ENCODE measurements at places on chromosomes 16 and 17.

DNA sequence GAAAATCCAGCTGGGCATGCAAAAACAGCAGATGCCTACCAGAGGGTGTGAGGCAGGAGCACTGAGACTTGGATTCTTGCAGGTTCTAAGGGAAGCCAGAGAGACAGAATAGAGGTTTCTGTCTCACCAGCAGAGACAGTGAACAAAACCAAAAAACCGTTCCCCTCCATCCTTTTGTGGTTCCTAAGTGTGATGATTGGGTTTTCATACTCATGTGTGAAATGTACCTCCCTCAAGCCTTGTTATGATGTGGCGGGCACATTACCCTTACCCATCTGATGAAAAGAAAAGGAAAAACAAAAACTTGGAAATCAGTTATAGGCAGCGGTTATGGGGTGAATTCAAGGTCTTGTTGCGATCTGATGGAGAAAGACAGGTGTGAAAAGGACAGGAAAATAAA lies 172.6 kb upstream of the CDH13 start:
- DNase-seq, result no peak

GRCh38 chr17:70829876-70830275 lies 660.5 kb downstream of the KCNJ2 start:
- no peak for DNase-seq

DNA sequence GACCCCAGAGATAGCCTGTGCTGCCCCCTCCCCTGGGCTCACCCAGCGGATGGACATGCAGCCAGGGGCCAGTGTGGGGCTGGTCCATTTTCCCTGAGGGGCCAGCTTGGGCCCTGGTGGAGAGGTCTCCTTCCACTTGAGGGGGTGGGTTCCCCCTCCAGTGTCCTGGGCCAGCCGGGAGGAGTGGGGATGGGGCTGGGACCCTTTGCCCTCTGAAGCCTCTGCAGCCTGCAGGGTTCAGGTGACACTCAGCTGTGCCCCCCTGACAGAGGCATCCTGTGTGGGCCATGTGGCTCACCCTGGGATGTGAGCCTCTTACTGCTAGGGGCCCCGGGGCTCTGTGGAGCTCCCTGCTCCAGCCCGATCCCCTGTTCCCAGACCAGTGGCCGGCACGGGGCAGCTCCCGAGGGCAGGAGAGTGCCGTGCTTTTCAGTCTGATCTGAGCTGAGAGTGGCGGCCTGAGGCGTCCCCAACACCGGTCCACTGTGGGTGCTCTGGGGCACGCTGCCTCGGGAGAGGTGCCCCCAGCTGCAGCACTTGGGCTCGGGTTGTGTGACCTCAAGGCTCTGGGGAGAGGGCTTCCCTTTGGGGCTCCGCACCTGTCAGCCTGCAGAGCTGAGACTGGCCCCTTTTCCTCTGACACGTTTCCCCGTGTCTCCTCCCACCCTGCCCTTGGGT lies 439 bp upstream of the GNG13 start:
- DNase-seq, result no peak

GRCh38 chr16:69306031-69306430 lies 5.1 kb upstream of the VPS4A start:
- no peak for DNase-seq

DNA sequence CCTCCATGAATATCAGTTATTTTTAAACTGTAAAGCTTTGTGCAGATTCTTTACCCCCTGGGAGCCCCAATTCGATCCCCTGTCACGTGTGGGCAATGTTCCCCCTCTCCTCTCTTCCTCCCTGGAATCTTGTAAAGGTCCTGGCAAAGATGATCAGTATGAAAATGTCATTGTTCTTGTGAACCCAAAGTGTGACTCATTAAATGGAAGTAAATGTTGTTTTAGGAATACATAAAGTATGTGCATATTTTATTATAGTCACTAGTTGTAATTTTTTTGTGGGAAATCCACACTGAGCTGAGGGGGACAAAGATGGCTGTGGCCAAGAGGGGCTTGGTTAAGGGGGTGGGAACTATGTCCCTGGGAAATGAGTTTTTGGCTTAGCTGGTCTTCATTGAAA lies 2.3 kb downstream of the CCL11 start:
- DNase-seq, result no peak

- no peak for DNase-seq
Observed at GRCh38 chr16:67843343-67843765, 1.2 kb downstream of the THAP11 start.

DNA sequence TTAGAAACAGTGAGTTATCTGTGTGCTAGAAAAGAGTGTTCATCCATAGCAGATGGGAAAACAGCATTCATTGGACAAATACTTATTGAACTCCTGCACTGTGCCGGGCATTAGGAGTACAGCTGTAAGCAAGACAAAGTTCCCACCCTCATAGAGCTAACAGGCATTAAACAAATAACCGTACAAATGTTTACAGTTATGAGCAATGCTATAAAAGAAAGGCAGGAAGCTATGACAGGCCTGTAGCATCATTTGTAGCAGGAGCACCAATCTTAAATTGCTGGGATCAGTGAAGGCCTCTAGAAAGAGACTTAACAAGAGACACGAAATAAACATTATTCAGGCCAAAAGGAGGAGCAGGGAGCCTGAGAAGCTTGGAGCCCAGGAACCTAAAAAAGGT lies 15.6 kb downstream of the SDR42E1 start:
- no peak for DNase-seq

DNA sequence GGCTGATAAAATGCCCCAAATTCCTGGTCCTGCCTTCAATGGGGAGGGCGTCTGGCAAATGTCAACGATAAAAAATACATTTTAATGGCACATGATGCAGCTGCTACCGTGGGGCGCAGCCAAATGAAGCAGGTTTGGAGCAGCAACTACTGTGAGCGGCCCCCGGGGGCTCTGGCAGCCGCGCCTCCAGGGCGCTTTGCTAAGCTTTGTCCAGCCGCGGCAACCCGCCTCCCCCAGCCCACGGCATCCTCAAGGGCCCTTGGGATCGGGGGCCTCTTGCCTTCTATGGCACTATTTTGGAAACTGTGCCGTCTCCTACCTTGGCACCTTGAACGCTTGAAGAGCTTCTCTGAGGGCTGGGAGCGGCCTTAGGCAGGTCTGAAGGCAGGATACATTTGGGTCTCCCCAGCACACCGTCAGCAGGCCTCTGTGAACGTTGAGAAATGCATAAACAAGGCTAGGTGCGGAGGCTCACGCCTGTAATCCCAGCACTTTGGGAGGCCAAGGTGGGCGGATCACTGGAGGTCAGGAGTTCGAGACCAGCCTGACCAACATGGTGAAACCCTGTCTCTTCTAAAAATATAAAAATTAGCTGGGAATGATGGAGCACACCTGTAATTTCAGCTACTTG lies 25.1 kb downstream of the TBX4 start:
- DNase-seq, result no peak

DNA sequence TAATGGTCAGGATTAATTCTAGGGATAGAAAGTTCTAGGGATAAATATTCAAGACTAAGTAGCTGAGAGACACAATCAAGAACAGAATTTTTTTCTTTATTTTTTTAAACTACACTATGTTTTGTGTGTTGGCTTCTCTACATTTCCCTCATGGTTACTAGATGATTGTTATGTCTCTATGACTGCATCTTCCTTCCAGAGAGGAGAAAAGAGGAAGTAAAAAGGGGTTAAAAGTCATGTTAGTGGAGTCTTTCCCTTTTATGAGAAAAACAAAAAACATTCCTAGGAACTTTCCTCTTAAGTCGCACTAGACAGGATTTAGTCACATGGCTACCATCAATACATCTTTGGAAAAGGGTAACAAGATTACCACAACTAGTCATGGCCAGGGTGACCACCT lies 375.0 kb downstream of the KCNJ2 start:
- DNase-seq, result no peak

- DNase-seq, result no peak
Observed at GRCh38 chr17:78337244-78338109, 22.4 kb downstream of the SOCS3 start.

DNA sequence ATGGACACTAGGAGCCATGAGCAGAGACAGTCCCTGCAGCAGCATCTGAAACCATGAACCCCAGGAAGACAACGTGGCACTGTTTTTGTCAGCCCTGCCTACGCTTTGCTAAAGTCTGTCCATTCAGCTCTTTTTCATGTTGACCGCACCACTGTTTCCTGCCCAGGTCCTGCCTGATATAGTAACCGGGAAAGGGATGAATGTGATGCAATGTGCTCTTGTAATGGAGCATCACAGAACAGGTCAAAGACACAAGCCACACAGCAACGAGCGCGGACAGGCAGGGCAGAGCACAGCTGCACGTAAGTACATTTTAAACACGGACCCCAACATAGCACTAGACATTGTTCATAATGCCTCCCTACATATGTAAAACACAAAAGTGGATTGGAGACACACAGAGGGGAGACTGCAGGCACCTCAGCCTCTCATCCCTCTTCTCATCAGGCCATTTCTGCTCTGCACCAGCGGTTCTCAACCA lies 16.9 kb upstream of the TNFRSF13B start:
- DNase-seq, result no peak

DNA sequence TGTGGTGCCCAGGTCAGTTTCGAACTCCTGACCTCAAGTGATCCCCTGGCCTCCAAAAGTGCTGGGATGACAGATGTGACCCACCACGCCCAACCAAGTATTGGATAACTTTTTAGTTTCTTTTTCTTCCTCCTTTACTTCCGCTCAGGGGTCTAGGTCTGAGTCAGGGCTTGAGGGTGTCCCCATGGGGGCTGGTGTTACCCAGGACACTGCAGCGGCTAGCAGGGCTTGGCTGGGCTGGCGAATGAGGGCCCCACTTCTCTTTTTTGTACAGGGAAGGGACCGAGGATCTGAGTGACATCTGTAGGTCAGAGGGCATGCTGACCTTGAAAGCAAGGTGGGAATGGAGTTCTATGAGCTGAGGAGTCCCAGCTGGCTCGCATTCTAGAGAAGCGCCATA lies 24.9 kb downstream of the RAB11FIP3 start:
- no peak for DNase-seq

GRCh38 chr16:84999200-84999599 lies 12.1 kb downstream of the ZDHHC7 start:
- DNase-seq, result no peak

All from activated naive CD4-positive, alpha-beta T cell (primary cell).